NB4 (cell line): ENCODE measurements at places on chromosomes 13 and 19.

- DNase-seq = no peak
Measured at GRCh38 chr19:15701757-15702533, 25.9 kb upstream of the OR10H2 start.

DNA sequence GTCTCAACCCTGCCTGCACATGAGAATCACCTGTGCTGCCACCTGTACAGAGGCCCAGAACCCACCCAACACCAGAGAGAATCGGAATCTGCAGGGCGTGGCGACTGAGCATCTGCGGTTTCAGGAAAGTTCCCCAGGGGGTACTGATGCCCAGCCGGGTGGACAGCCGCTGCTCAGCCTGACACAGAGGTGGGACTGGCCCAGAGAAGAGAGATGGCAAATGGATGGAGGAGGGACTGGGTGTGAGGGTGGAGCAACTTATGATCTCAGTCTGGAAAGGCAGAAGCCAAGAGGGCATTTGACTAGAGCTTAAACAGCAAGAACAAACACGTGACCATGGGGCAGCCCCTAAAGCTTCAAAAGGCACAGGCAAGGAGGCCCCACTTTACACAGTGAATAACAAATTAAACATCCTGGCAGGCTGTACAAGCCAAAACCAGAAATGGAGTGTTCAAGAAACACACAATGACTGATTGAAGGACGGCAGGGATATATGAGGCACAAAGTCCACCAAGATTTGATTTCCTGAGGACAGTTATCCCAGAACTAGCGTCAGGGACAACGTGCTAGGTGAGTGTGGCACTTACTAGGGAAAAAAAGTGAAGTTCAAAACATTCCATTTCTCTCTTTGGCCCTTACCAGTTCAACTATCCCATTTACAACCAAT lies 3.1 kb downstream of the RANBP3 start:
- DNase-seq = no peak

DNA sequence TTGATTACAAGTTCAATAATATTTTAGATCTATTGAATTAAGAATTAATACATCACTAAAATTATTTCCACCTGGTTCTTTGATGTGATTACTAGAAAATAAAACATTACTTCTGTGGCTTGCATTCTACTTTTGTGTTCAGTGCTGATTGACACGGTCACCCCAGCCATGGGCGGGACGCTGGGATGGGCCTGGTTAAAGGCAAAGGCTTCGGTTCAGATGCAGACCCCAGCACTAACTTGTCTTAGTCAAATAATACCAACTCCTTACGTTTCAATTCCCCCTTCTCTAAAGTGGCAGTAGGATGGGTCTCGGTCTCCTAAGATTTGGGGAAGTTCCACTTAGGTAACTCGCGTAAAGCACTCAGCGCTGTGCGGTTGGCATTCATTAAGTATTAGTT lies 144.9 kb downstream of the URI1 start:
- no peak for DNase-seq

GRCh38 chr13:74835579-74835978 lies 646.4 kb downstream of the TBC1D4 start:
- DNase-seq = no peak

DNA sequence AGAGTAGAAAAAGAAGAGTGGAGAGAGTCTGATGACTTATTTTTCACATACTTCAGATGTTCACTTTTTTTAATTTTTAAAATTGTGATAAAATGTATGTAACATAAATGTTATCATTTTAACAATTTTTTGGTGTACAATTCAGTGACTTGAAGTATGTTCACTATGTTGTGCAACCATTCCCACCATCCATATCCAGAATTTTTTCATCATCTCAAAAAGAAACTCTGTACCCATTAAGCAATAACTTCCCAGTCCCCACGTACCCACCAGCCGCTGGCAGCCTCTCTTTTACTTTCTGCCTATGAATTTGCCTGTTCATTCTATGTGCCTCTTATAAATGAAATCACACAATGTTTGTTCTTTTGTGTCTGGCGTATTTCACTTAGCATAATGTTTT lies 43.3 kb downstream of the SKA3 start:
- DNase-seq = no peak

DNA sequence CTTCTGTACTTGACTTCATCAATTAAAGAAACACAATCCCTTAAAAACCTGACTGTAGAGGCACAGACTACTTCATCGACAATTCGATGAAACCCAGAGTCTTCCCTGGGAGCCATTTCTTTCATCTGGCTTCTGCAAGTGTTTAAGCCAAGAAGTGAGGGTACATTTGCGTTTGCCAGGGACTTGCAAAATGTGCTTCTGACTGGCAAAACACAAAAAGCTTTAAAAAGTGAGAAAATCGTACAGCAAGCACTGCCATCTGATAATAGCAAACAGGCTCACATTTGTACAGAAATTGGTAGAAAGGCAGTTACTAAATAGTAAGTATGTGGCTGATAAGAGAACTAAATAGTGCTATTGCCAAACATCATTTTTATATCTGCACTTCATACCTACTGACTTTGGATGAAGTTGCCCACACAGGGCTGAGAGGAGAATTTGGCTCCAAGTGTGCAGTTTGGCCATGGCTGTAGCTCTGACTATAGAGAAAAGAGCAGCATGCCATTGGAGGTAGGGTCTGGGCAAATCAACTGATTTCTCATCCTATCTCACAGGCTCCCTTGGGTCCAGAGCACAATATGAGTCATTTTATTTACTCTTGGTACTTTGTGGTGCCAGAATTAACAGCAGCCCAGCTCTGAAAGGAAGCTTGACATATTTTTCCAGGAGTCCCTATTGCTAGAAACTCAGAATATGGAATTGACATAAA lies 358.1 kb downstream of the OXGR1 start:
- no peak for DNase-seq

DNA sequence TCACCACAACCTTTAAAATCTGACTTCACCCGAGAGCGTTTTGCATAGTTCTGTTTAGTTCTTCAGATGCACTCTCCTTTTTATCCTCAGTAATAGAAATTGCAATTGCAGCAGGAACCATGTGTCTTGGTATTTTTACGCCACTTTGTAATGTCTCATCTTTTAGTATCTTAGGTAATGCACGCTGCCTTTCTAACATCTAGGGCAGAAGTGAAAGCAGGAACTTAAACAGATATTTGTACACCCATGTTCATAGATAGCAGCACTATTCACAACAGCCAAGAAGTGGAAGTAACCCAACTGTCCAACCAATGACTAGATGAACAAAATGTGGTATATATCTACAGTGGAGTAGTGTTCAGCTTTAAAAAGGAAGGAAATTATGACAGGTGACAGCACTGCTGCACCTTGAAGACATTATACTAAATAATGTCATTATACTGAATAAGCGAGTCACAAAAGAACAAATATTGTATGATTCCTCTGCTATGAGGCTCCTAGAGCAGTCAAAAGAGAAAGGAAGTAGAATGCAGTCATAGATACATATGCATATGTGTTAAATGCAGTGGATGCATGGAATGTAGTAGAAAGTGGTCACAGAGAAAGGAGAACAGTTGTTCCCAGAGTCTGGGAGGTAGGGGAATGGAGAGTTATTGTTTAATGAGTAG lies 105.9 kb upstream of the GJB6 start:
- DNase-seq = peak; percentile 40

GRCh38 chr13:86877441-86877840 lies 793.7 kb upstream of the SLITRK5 start:
- no peak for DNase-seq

- DNase-seq = no peak
Measured at GRCh38 chr13:68007576-68007975, 777.4 kb upstream of the PCDH9 start.

DNA sequence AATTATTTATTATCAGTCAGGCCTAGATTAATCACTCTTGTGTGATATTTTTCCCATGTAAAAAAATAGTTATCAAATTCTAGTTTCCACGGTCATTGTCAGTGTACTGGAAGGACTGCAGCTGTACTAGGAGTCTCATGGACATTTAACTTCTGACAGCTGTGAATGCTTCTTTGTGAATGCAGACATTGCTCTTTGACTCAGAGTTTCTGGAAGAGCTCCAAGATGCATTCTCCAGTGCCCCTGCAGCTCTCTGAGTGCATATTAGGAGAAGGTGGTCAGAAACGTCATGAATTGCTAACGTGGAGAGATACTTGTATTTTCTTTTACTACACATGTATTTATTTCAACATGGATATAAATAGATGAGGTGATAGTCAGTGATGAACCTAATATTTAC lies 9.7 kb upstream of the SLITRK5 start:
- DNase-seq = no peak

- no peak for DNase-seq
Measured at GRCh38 chr13:44870456-44870929, 118.8 kb downstream of the NUFIP1 start.

GRCh38 chr19:42108527-42109389 lies 23.5 kb downstream of the POU2F2 start:
- DNase-seq = peak; percentile 87

DNA sequence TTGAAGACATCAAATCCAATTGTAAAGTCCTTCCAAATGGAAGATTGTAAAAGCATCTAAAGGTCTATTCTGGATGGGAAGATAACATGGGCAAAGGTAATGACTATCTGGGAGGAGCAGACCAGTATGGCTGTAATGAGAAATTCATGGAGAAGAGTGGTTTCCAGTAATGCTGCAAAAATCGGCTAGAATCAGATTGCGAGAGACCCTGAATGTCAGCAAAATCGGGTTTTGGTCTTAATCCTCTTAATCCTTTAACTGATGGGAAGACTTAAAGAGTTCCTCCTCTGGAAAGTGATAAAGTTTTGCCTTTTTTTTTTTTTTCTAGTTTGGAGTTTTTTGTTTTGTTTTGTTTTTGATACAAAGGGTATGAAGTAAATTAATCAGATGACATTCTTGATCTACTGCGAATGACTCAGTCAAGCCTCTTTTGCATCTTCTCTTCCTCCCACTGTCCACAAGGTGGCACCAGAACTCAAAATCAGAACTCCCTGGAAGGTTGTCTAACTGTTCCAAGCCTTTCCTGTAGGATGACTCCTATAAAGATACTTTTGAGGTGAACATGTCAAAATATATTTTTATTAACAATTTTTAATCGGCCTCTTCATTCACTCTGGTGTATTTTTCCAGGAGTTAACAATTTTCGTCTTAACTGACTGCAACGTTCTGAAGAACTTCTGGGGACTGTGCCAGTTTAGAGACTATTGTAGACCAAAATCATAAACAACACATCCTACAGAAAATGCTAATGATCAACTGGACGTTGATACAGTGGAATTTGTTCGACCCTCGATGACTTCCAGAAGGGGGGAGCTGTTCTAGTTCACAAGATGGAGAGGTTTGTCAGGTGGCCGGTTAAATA lies 213.3 kb upstream of the MIR17HG start:
- peak; percentile 53 for DNase-seq

DNA sequence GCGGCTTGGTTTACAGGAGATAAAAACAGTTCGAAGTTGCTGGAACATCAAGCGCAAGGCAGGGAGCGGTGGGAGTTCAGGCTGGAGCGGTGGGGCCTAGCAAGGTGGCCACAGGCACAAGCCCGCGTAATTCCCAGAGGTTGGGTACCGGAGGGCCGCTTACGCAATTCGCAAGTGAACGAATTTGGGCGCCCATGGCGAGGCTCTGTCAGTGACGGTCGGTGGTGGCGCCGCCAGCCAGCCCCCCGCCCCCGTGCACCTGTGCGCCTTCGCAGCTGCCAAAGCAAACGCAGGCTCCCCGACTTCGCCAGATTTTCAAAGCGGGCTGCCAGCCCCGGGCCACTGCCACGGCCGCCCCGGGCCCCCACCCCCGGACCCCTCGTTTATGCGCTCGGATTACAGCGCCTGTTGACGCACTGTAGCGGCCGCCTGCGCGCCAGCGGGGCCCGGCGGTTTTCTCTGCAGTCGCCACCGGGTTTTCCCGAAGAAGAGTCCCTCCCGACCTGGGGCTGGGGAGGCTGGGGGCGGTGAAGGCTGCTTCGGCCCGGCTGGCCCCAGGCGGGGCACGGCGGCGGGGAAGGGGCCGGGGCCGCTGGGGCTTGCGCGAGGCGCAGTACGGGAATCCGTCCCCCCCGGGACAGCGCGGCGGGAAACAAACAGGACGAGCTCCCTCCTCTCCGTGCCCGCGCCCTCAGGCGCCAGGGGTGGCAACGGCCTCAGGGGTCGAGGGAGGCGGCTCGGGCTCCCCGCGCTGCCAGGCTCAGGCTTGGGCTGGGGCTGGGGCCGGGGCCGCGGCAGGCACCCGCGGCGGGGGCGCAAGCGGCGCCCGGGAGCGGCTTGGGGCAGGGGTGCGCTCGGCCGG lies 709 bp downstream of the N4BP2L1 start:
- peak; percentile 87 for DNase-seq
